HS-27A (cell line): ENCODE measurements at places on chromosomes 3 and 15.

- DNase-seq: no peak
Observed at GRCh38 chr3:81829937-81830336, 68.5 kb upstream of the GBE1 start.

- no peak for DNase-seq
Observed at GRCh38 chr3:187978433-187979011, 175.4 kb upstream of the LPP start.

DNA sequence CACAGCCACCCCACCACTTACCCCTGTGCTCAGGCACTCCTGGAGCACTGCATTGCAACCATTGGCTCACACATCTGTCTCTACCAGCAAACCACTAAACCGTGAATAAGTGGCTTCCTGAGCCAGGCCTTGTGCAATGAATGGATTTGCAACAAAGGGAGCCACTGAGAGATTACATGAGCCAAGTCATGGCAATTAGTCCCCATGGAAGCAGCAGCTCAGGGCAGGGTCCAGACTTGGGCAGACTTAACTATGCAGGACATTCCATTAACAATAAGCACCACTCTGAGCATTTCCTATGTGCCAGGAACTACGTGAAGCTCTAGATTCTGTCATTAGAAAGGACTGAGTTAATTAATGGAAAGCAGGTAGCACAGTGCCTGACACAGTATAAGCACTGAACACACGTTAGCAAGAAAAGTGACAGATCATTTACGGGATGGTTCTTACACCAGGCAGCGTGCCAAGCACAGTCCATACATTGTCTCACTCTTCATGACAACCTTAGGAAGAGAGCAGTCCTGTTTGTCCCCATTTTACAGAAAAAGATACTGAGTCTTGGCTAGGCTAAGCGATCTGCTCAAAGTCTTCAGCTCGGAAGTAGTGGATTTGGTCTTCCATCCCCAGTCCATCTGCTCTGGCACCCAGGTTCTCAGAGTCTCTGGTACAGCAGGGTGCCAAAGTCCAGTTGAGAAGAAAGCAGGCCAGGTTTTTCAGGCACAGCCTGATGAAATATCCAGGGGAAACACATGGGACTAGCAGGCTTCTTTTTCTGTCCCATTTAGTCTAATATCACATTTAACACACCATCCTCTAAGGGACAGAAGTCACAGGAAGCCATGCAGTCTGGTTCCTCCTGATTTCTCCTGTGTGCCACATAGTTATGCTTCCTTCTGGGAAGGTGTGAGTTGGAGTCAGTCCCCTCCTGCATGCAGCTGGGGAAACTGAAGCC, 44.1 kb downstream of the LIPC start:
- no peak for DNase-seq

- no peak for DNase-seq
Observed at GRCh38 chr15:38627689-38628277, 63.2 kb upstream of the RASGRP1 start.

DNA sequence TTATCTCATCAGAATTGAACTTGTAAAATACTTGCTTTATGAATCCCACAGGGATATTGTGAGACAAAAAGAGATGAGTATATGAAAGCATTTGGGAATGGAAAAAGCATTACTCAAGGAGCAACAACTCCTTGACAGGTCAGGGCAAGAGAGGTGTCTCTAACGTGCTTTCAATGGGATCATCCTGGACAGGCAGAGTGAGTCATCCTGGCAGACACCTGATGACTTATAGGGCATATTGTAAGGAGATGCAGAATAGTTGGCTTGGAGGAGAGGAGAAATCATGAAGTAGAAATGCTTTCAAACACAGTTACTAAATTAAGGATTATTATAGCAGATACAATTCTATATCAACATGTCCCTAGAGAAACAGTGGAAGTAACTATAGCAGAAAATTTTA, 71.9 kb upstream of the THSD4 start:
- DNase-seq: no peak

GRCh38 chr15:26590676-26591075, 182.2 kb downstream of the GABRB3 start:
- no peak for DNase-seq

- DNase-seq: no peak
Observed at GRCh38 chr15:38782156-38782555, 217.5 kb upstream of the RASGRP1 start.

DNA sequence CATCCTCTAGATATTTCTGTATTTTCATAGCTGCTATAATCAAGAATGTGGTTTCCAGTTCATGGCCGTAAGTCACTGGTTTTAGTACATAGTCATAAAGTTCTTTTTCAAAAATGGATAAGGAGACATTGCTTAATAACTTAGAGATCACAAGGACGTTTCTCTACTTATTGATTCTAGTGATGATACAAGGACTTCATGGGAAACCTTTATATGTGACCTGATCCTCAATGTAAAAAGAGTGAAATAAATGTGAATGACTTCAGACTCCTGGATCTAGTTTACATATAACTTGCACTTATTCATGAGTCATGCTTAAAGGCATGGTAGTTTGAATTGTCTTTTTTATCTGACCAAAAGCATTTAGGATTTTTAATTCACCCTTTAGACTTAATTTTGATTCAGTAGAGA, 35.2 kb downstream of the TSC22D2 start:
- no peak for DNase-seq

- DNase-seq: no peak
Observed at GRCh38 chr3:42505128-42505848, 2.8 kb downstream of the VIPR1 start.

DNA sequence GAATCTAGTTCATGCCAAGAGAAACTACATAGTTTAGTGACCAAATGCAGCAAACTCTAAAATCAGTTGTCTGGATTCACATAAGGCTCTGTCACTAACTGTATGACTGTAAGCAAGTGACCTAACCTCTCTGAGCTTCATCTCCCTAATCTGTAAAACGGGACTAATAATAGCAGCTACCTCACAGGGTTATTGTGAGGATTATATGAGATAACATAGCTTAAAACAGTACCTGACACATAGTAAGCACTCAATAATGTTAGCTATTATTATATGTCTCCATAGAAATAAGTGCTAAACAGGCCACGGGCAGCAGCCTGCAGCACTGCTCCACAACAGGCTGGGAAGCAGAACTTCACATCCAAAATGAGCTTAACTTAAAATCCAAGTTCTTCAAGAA, 30.2 kb downstream of the NPTN start:
- no peak for DNase-seq

GRCh38 chr3:47283591-47284364, 1.0 kb downstream of the KLHL18 start:
- no peak for DNase-seq

- no peak for DNase-seq
Observed at GRCh38 chr15:97143592-97144376, 813.3 kb downstream of the NR2F2 start.

GRCh38 chr3:10426346-10427220, 78.8 kb downstream of the ATP2B2 start:
- DNase-seq: no peak
